Right ventricle myocardium superior (tissue), 1 donor: ENCODE measurements at places on chromosomes 5 and 9.

GRCh38 chr5:1276930-1277329 is 17.9 kb downstream of the TERT start:
- DNase-seq, result no peak

- no peak for DNase-seq
Observed at GRCh38 chr5:72480841-72481240, 26.4 kb downstream of the ZNF366 start.

DNA sequence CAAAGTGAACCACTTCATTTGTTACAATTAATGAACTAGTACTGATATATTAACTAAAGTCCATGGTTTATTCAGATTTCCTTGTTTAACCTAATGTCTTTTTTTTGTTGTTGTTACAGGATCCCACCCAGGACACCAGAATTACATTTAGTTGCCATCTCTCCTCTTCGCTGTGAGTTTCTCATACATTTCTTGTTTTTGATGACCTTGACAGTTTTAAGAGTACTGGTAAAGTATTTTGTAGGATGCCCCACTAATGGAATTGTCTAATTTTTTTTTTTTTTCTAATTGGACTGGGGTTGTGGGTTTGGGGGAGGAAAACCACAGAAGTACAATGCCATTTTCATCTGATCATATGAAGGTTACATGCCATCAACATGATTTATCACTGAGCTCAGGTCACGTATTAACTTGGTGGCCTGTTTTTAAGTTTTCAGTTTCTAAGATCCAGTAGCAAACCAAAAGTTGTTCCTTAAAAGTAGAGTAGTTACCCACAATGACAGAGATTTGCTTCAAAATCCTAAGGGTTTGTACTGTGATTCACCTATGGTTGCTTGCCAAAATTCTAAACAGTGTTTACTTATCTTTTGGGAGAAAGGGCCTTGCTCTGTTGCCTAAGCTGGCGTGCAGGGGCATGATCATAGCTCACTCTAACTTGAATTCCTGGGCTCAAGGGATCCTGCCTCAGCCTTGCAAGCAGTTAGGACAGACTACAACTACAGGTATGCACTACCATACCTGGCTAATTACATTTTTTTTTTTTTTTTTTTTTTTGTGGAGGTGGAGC is 4.5 kb upstream of the OTULIN start:
- no peak for DNase-seq

DNA sequence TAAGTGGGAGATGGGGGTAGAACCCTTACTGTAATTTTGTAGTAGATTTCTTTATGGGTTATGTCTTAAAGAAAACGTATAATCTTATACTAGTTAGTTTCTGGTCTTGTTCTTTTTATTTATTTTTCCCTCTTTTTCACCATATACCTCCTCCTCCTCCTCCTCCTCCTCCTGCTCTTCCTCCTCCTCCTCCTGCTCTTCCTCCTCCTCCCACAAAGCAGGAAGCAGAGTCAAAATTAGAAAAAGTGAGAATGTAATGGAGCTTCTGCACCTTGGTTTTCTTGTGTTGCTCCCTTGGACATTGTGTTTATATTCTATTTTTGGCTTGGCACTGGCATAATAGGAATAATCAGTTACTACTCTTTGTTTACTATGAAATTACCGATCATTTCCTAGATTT is 4.5 kb downstream of the MACIR start:
- DNase-seq, result no peak

DNA sequence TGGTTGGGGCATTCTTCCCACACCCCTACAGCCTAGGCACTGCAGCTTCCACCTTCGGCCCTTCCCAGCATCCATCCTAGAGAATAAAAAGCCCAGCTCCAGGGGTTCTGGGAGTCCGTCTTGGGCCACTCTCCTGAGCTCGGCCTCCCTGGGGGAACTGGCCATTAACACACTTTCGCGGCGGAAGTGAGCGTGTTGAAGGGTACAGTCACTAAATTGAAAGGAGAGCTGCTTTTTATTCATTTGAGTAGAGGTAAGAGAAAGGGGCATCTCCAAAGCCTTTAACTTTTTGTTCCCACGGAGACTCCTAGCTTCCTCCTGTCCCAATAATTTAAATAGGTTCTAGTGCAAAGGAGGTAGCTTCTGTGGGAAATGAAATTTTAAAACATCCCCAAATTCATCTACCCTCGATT is 31.0 kb upstream of the NFIB start:
- no peak for DNase-seq

DNA sequence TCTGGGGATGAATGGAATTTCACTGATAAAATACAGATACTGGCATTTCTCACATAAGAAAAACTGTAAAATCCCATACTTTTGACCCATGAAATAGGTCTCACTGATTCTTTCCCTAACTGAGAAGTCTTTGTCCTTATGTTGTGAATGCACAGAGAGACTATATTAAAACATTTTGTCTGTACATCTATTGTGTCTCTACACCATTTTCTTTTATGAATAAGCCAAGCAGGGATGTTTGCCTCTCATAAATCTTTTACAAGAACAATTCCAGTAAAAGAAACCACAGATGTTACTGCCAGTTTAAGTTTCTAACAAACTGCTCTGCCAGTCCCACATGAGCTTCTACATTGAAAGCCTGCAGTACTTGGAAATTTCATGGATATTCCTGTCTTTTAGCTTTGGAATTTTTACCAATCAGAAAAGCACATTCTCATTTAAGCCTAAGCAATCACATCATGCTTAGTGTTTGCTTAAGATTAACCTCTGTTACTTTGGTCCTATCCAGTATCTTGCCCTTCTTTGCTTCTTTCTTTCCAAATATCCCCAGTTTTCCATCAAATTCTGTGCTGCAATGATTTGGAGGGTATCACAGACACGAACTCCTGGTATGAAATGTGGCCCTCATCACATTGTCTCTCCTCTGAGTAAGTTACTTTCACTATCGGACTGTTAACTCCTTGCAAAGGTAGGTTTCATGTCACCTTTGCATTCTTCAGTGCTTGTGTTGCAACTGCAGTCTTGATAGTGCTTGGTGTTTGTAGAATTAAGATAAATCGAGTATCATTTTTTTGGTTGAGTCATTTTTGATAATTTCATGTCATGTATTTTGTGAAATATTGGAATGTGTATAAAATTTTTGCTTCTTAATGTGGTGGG is 415.1 kb upstream of the ADAMTSL1 start:
- DNase-seq, result no peak

- no peak for DNase-seq
Observed at GRCh38 chr5:79955356-79955895, 35.6 kb downstream of the MTX3 start.

- DNase-seq, result no peak
Observed at GRCh38 chr5:95958310-95959014, 3.2 kb downstream of the ELL2 start.

- DNase-seq, result no peak
Observed at GRCh38 chr9:80839821-80840675, 849.3 kb downstream of the TLE1 start.

GRCh38 chr9:76143834-76144233 is 250.4 kb downstream of the RFK start:
- no peak for DNase-seq

- DNase-seq, result peak; percentile 78
Observed at GRCh38 chr9:72882117-72882775, 70.6 kb downstream of the ALDH1A1 start.

DNA sequence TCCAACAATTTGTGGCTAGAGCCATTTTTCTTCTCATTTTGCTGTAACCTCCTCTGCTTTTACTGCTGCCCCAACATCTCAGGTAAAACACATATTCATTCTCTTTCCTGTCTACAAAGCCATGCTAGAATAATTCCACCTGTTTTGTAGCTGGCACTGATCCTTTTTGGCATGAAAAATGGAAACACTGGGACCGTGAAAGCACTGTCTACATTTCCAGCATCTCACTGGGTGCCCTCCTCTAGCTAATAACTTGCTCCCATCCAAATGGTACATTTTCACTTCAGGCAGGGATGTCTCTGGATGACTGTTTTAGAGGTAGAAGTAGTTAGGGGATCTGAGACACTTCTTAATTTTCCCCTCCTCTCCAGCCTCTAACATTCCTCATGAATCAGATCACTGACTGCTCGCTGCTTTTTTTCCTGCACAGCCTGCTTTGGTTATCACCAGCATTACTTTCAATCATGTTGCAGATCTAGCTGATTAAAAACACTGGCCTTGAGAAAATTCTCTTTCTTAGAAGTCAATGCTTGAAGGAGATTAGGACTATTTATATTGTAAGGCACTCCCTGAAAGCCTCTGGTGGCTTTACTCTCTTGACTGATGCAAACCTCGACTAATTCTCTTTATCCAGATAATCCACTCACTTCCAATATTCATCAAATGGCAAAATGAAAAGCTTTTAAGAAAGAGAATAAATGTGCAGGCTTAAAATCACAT is 1312.6 kb upstream of the DMAC1 start:
- no peak for DNase-seq

DNA sequence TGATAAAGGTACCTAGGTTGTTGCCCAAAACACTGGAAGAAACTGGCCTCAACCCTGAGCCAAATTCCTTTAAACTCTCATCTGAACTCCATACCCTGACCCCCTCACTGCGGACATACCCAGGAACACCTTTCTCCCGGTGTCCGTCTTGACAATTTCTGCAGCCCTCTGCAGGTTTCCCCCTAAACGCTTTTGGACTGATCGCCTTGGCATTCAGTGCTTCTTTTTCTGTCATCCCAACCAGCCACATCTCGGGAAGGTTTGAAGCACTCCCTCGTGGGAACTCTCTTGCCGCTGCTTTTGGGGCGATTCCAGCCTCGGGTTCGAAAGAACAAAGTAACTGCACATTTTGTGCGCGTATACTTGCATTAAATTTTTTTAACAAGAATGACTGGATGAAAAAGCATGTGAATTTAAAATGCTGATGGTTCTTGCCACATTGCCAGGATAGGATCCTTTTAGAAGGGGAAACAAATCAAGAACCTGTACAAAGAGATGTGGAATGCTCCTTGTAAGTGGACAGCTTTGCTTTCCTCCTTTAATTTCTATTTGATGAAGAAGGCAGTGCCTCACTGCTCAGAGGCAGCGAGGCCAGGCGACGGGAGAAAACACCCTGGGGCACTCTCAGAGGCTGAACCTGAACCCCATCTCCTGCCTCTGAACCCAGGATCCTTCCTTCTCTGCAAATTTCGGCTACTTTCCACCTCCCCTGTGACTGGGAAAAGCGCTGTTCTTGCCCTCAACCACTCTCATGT is 615 bp downstream of the PSMD5 start:
- DNase-seq, result no peak

- no peak for DNase-seq
Observed at GRCh38 chr5:75335952-75336614, 937 bp upstream of the HMGCR start.

DNA sequence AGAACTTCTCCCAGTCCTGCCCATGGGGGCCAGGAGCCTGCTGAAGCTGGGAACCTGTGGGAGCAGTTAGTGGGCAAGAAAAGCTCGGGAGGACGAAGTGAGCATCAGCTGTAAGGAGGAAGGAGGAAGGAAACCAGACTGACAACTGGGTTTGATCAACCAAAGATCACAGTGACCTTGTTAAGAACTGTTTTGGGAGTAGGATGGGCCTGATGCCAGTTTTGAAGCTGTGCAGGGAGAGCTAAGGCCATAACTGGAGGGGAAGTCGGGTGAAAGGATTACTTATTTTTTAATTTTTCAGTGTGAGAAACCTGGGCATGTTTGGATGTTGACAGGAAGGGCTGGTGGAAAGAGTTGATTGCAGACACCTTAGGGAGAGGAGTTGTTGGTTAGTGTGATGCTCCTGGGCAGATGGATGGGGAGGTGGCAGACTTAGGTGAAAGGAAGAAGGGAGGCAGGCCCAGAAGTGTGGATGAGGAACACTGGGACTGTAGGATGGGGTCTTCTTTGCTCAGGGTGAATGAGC is 58.3 kb upstream of the KLF4 start:
- no peak for DNase-seq

- DNase-seq, result no peak
Observed at GRCh38 chr9:4147476-4148230, 152.2 kb downstream of the GLIS3 start.

- DNase-seq, result no peak
Observed at GRCh38 chr5:82820188-82820587, 257.0 kb downstream of the TMEM167A start.

DNA sequence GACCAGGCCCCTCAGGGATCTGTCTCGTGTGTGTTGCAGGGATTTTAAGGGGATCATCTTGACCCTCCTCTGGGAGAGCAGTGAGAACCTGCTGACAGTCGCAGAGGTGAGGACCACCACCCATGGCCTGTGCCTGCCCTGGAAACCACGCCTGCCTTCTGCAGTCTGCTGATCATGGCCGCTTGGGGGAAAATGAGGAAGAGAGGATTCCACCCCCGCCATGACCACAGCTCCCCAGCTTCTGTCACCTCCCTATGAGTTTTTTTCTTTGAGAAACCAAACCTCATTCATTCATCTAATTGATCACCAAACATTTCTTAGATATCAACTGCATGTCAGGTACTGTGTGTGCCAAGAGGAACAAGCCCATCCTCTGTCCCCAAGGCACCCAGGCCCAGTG is 46.3 kb upstream of the TDRD7 start:
- no peak for DNase-seq

DNA sequence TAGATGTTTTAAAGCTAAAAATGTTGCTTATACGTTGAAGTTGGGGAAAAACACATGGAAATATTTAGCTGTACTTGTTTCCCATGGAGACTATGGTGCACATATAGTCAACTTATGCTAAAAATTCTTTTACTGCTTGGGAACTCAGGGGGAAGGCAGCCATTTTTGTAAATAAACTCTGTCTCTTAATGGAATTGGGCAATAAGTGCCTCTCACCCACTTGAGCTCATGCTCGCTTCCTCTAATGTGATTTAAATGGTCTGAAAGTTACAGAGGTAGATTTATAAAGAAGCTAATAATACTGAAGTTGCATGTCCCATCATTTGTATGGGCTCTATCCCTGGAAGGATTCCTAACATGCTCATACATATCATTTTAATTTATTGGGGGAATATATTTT is 523.8 kb downstream of the RASEF start:
- no peak for DNase-seq

- no peak for DNase-seq
Observed at GRCh38 chr5:78811866-78812265, 163.3 kb upstream of the LHFPL2 start.

DNA sequence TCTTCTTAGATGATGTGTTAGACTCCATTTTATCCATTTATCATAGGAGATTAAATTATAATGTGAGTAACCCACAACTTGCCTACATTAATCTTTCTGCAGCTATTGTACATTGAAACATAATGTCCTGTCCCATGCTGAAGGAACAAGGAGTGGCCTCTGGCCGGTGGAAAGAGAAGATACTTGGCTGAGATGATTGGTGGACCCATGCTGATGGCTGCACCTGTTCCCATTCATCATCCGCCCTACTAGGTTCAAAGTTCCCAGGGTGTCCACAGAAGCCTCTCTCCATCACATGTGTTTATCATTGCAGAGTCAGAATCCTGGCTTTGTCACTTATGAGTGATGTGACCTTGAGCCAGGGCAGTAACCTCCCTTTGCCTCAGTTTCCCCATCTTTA is 24.7 kb downstream of the FBXL7 start:
- DNase-seq, result no peak

- DNase-seq, result no peak
Observed at GRCh38 chr9:130452835-130453234, 8.1 kb downstream of the ASS1 start.

DNA sequence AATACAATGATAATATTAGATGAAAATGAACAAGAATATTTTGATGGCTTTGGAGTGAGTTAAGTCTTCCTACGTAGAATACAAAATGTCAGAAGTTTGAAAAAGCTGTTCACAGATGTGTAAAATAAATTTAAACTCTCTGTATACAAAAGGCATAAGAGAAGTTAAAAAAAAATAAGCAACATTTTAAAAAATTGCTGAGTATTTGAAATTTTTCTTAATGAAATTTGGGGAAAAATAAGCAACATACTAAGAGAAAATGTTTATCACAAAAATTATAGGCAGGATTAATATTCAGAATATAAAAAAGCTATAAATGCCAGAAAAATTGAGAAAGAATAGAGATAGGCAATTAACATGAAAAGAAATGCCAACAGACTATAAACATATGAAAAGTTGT is 470.7 kb upstream of the TRPC7 start:
- DNase-seq, result no peak
